ENCODE measurements at places on chromosomes 11 and 22.

DNA sequence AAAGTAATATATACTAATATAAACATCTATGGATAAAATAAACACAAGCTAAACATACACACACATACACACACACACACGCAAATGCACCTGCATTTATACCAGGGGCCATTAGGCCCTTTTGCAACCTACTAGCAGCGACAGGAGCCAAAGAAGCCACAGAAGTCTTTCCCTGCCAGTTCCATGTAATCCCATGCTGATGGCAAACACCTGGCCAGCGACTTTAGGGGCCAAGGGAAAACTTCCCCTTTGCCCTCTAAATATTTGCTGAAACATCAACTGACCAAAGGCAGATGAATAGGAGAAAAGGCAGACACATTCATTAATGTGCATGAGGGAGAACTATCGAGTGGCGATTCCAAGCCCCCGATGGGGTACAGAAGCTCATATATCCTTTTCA, 14.8 kb upstream of the P2RY2 start:
- H3K27me3 ChIP-seq = no peaks in the 10 kb centered on the region
- no peaks in the 10 kb centered on the region for H3K36me3 ChIP-seq
- DNase-seq = no peak

GRCh38 chr11:95996621-95997235, 72.8 kb upstream of the MTMR2 start:
- H3K27ac ChIP-seq = no peak overlapping the region
- no peak for DNase-seq
- no peak overlapping the region for H3K4me3 ChIP-seq
- no peaks in the 10 kb centered on the region for H3K36me3 ChIP-seq

DNA sequence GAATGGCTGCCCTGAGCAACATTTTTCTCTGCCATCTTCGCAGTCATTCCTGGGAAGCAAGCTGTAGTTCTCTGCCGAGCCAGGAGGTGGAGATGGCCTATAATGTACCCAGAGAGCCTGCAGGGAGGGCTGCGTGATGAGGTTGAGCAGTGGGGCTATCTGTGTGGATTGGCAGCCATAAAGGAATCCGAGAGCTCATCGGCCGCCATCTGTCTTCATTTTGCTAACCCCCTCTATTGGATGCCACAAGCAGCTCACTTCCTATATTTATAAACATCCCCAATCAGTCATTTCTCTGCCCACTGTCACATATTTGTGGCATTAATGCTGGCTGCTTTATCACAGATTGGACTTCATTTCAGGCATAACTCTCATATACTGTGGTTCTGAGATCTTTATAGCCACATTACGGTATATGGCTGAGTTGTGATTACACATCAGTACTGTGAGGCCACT, 209.5 kb downstream of the NTM start:
- H3K27me3 ChIP-seq = no peaks in the 10 kb centered on the region
- H3K36me3 ChIP-seq = no peaks in the 10 kb centered on the region
- peaks cover 26% of the 10 kb centered on the region for H3K4me1 ChIP-seq
- no peak overlapping the region for H3K4me3 ChIP-seq

DNA sequence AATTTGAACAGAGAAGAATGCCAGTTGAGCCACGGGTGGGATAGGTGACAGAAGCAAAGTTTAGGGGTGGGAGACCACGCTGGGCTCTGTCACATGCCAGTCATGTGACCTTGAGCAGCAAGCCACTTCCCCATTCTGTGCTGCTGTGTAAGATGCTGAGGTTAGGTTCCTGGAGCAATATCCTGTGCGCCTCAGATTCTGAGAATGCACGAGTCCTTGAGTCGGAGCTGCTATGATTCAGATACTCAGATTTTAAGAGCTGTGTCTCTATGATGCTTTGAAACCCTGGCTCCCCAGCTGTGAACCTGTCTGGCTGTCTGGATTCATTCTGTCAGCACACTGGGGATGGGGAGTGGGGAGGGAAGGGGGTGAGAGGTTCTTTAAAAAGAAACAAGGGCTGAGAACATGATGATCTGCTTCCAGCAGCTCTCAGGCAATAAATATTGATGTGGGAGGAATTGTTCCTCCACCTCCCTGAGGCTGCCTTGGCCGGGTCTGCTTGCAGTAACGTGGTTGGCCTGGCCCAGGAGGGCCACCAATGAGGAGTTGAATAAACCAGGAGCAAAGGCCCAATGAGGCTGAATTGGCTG, 24.0 kb downstream of the SLCO2B1 start:
- H3K4me1 ChIP-seq = peaks cover 9% of the 10 kb centered on the region
- no peak for DNase-seq
- no peak overlapping the region for H3K4me3 ChIP-seq
- H3K36me3 ChIP-seq = no peaks in the 10 kb centered on the region
- no peaks in the 10 kb centered on the region for H3K27me3 ChIP-seq

GRCh38 chr11:41437006-41437490, 22.4 kb downstream of the LRRC4C start:
- no peak overlapping the region for H3K27ac ChIP-seq
- no peak overlapping the region for H3K4me3 ChIP-seq
- no peaks in the 10 kb centered on the region for H3K4me1 ChIP-seq

- H3K27ac ChIP-seq = no peak overlapping the region
- H3K36me3 ChIP-seq = peaks cover 2% of the 10 kb centered on the region
- no peaks in the 10 kb centered on the region for H3K4me1 ChIP-seq
- no peak for DNase-seq
Measured at GRCh38 chr11:77705195-77705875, 67.7 kb upstream of the CLNS1A start.

- H3K27ac ChIP-seq = no peak overlapping the region
- no peaks in the 10 kb centered on the region for H3K27me3 ChIP-seq
- H3K4me1 ChIP-seq = no peaks in the 10 kb centered on the region
Measured at GRCh38 chr11:132187386-132187785, 817.0 kb downstream of the NTM start.

GRCh38 chr11:34977089-34977912, 60.9 kb downstream of the PDHX start:
- no peaks in the 10 kb centered on the region for H3K4me1 ChIP-seq
- H3K4me3 ChIP-seq = no peak overlapping the region

GRCh38 chr11:105202844-105203548, 63.4 kb upstream of the CARD18 start:
- DNase-seq = peak; percentile 15
- H3K4me3 ChIP-seq = no peak overlapping the region
- no peaks in the 10 kb centered on the region for H3K36me3 ChIP-seq
- H3K4me1 ChIP-seq = no peaks in the 10 kb centered on the region
- H3K27me3 ChIP-seq = no peaks in the 10 kb centered on the region

DNA sequence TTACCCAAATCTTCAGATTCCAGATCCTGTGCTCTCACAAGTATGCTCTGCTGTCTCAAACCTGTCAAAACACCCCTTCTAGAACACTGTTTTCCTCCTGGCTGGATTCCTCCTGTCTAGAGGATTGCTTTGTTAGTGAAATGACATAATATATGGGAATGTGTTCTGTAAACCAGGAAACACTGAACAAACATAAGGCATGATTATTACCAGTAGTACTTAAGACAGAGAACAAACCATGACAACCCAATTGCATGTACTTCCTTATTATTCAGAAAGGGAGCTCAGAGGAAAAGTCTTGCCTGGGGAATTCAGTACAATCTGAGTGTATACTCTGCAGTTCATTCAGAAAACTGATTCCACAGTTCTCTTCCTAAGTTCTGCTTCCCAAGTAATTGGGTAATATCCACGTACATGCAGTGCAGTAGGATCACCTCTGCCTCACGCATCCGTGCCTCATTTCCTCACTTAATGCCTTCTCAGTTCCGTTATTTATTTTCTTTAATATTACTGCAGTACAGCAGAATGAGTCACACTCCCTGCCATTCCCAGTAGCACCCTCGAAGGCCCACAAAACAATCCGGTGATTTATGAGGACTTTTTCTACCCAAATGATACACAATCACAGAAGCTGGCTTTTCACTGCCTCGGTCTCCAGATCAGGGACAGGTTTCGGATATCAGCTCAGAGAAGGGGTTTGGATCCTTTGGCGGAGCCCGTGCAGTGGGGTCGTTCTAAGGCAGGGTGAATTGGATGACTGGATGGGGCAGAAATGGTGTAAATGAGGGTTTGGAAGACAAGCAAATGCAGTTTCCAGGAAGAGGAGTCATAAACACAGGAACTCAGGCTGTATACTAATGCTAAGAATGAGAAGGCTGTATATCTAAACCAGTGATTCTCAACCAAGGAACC, 896.9 kb downstream of the KCNA4 start:
- peak; percentile 5 for DNase-seq

DNA sequence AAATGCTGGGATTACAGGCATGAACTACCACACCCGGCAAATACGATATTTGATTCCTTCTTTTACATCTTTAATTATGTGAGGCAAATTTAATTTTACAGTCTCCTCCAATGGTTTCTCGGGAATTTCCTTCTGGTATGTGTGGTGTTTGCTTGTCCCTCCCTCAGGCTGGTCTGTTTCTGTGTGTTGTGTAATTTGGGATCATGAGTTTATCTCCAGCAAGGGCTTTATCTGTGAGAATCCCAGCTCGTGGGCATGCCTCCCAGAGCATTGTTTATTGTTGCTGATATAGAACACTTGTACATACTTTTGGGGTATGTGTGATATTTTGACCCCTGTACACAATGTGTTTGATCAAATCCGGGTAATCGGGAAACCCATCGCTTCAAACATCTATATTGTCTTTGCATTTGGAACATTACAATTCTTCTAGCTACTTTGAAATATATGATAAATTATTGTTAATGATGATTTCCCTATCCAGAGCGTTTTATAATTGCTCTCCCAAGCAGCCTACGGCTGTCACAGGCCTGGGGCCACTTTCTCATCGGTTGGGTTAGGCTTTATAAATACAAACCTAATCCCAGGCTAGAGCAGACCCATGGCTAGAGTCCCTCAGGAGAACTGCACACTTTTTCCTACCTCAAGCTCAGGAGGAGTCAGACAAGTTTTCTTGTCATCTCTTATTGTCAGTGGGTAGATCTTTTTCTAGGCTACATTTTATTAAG, 15.0 kb upstream of the PRR5 start:
- no peak for DNase-seq
- H3K36me3 ChIP-seq = peaks cover 24% of the 10 kb centered on the region
- peaks cover 9% of the 10 kb centered on the region for H3K4me1 ChIP-seq
- no peak overlapping the region for H3K4me3 ChIP-seq

DNA sequence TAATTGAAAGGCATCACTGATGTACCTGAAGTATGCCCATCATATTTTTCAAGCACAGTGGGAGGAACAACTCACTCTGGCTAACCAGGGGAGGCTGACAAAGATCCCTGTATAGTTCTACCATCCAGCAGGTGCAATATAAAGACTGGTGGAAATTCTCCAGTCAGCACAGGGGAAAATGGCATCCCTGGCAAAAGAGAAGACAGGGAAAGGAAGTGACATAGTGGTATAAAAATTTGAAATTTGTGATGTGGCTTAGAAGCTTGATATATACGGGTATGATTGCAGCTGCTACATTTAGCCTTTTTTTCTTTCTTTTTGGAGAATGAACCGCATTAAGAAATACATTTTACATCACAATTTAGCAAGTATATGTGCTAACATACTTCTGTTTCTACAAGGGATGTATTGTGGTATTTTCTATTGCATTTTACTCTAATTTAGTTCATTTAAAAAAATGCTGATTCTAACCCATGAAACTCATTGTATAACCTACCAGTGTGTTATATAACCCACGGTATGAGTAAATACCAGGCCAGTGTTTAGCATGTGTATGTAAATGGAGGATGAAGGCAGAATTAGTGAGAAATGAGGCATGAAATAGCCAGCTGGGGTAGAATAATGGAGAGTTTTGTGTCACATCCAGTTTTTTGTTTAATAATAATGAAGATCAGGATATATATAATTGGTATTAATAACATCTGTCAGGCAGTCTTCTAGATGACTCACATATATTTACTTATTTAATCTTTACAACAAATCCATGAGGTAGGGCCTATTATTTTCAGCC, 186.1 kb downstream of the ARHGAP42 start:
- no peaks in the 10 kb centered on the region for H3K36me3 ChIP-seq
- no peak overlapping the region for H3K27ac ChIP-seq
- DNase-seq = peak; percentile 54
- H3K4me1 ChIP-seq = no peaks in the 10 kb centered on the region
- no peak overlapping the region for H3K4me3 ChIP-seq
